Activated CD4-positive, alpha-beta T cell treated with anti-CD3 and anti-CD28 coated beads, Interleukin-2, amount 50 U/mL, for 24 hours (primary cell): ENCODE measurements at places on chromosomes 1 and 21.

DNA sequence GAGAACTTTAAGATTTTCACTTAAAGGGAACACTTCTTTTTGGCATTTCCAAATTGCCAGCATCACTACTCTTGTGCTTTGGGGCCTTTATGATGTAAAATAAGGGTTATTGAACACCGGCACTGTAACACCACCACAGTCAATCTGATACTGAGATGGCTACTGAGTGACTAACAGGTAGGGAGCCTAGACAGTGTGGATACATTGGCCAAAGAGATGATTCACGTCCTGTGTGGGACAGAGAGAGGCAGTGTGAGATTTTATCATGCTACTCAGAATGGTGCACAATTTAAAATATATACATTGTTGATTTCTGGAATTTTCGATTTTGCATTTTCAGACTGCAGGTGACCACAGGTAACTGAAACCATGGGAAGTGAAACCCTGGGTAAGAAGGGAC is 261.6 kb downstream of the SPATA17 start:
- no peak for DNase-seq

DNA sequence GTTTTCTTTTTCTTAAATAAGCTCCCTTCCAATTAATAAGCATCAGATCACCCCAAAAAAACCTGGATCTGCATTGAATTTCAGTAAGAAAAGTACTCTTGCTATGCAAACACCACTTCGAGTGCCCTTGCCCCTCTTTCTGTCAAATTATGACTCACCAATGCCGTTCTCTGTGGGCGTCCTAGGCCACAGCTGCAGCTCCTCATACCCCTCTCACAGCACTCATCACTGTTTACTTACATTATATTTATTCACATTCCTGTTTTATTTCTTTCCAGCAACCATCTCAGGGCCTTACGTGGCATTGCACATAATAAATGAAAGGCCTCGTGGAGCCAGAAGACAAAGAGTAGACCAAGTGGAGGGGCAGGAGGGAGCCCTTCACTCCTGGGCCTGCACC is 99.1 kb upstream of the CTTNBP2NL start:
- DNase-seq: no peak

GRCh38 chr21:31497914-31498313 is 153.9 kb upstream of the TIAM1 start:
- no peak for DNase-seq

GRCh38 chr1:212479188-212479587 is 46.5 kb downstream of the NENF start:
- no peak for DNase-seq

DNA sequence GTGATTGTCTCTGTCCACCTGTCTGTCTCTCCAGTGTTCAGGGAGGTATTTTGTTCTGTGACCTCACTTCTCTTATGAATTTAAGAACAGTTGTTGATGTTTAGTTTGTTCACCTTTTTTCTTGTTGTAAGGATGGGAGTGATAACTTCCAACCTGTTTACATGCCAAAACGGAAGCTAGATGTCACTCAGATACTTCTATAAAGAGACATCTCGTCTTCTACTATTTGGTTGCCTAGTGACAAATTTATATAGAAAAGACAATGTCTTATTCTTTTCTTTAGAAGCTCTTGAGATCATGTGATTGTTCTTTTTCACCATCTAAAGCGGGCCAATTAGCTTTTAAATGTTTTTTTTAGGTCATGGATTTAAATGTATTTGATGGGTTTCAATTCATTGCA is 33.8 kb downstream of the PRSS38 start:
- no peak for DNase-seq

DNA sequence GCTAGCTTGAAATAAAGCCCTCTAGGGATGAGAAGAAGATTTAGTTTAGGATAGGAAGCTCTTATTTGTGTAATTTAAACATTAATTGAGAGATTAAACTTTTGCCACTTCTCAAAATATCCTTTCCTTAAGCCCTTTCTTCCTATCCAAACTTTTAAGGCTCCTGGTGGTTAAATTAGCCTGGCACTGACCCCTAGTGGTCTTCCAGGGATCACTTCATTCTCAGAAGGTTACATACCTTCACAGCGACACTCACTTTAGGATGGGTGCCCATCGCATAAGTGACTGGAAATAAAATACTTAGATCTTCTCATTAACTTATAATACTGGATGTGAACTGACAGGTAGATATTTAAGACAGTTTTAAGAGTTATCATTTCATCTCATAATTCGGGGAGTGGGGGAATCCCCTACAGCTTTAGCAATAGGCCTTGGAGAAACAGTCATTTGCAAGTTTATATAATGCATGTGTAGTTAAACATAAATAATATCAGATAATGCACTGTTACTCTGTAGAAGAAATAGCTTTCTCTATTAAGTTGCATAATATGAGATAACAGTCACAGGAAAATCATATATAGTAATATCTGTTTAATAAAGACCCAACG is 7.4 kb downstream of the LHX9 start:
- no peak for DNase-seq

GRCh38 chr1:223019256-223019655 is 123.8 kb downstream of the TLR5 start:
- no peak for DNase-seq

- DNase-seq: no peak
Observed at GRCh38 chr1:35386959-35387358, 118.5 kb downstream of the ZMYM4 start.

DNA sequence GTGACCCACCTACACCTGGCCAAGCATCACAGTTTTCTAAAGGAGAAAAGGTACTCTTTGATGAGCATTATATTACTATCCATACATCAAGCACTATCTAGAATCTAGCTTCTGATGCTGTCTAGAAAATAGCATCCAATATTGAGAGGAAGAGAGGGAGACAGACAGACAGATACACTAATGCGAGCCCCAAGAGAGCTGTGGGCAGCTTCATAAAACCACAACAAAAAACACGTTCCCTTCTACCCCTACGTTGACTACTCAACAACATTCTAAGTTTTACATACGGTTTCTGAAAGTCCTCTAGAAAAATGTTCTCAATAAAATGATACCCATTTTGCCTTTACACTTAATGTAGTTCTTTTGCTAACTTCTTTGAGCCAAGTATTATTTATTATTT is 221.8 kb downstream of the SLC45A1 start:
- DNase-seq: no peak

- no peak for DNase-seq
Observed at GRCh38 chr1:55060133-55060999, 21.0 kb downstream of the PCSK9 start.

DNA sequence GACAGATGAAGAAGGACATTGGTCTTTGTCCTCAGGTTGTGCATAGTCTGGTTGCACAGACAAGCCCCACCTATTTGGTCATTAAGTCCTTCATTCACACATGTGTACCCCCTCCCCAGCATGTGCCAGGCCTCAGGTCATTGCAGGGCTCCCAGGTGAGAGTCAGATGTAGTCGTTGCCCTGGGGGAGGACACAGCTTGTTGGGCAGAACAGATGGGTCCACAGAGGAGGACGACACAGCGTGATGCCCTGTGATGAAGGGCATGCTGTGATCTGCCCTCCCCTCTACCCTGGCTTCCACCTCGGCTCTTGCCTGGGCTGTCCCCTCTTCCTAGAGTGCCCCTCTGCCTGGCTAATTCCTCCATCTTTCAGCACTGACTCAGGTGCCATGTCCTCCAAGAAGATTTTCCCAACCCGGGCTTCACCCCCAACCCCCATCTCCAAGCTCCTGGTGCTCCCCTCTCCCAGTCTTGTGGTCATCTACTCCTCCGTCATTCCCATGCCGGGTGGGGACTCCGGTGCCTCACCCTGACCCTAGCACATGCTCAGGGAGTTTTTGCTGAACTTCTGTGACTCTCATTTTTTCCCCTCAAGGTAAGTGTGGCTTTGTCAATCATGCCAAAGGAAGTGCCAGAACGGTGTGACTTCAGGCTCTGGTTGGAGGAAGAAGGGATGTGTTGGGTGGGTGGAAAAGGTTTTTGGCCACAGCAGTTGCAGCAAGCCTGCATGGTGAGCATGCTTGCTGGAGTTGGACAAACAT is 220.5 kb downstream of the FOXD2 start:
- DNase-seq: no peak

DNA sequence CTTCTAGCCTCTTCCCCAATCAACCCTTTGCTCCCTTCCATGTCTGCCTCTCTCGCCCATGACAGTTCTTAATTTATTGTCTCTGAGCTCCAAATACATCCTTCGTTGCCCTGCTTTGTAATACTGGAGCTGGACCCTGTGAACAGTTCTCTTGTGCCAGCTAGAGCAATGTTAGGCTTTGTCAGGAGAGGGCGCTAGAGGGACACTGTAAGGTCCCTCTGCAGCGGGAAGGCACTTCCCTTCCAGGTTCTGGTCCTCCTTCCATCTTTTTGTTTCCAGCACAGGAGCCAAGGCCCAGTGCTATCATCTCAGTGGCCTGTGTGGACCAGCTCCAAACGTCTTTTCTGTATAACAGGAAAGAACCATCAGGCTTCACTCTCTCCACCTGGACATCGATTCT is 95.9 kb downstream of the PTPRU start:
- DNase-seq: no peak

GRCh38 chr1:44371206-44371605 is 16.1 kb upstream of the ERI3 start:
- DNase-seq: no peak

GRCh38 chr1:81437649-81438048 is 363.1 kb upstream of the ADGRL2 start:
- DNase-seq: no peak

GRCh38 chr1:155940482-155940992 is 901 bp upstream of the RXFP4 start:
- DNase-seq: no peak

GRCh38 chr1:227541796-227542152 is 21.6 kb upstream of the ZNF678 start:
- no peak for DNase-seq

GRCh38 chr21:46618738-46619379 is 14.0 kb upstream of the S100B start:
- no peak for DNase-seq

DNA sequence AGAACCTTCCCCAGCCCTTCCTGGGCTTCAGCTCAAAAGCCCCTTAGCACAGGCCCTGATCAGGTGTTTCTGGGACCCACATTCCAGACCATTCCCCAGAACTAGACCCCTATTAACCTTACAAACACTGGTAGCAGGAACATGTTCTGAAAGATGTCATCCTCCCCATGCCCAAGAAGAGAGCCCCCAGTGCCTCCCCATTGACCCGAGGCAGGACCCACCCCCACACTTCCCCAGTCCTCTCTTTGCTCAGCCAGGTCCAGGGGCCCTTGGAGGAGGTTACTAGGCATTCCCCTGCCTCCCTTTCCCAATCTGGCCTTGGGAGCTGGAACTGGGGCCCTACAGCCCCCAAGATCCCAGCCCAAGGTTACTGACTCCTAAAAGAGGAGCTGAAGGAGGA is 38.9 kb upstream of the HMGB4 start:
- no peak for DNase-seq

DNA sequence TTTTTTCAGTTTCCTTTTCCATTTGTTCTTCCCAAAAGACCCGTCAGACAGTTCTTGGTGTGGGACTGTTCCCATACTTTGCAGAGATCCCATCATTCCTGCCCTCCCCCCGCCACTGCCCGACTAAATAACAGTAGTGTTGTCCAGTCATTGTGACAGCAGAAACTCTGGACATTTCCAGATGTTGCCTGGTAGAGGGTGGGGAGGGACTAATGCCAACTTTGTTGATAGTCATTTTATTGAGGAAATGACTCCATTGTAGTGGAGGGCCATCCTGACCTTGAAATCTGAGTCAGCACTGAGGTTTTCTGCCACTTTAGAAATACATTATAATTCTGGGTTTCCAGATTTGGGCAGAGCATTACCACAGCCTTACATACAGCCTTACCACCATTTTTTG is 85.4 kb downstream of the CEP350 start:
- DNase-seq: no peak

DNA sequence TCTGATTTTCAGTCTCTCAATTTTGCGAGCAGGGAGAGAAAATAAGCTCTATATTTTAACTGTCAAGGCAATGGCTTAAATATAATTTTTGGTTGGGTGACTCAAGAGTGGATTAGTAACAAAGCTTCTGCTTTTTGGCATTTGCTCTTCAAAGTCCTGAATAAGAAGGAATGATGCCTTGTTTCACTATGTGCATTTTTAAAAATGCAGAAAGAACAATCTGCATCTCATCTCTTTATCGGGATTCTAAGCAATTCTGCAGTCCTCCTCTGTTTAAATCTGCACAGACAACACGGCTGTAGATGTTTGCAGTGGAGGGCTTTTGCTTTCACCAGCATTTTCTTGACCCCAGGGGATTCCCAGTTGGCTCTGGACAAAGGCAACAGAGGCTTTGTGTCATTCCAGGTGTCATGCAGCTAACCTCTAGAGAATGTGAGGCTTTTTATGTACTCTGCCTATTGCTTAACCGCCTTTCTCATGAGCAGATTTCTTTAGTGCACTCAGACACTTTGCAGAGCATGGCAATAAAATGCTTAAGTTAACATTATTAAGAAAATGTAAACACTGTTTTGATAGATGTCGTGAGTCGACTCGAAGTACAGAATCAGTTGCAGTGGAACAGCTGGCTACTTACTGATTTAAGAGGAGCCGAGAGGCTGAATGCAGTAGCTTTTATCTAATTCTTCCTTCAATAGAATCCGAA is 783.2 kb upstream of the NEGR1 start:
- no peak for DNase-seq

GRCh38 chr1:209042413-209042812 is 541.1 kb upstream of the CAMK1G start:
- no peak for DNase-seq

GRCh38 chr1:185934476-185935189 is 200.4 kb downstream of the HMCN1 start:
- DNase-seq: no peak

DNA sequence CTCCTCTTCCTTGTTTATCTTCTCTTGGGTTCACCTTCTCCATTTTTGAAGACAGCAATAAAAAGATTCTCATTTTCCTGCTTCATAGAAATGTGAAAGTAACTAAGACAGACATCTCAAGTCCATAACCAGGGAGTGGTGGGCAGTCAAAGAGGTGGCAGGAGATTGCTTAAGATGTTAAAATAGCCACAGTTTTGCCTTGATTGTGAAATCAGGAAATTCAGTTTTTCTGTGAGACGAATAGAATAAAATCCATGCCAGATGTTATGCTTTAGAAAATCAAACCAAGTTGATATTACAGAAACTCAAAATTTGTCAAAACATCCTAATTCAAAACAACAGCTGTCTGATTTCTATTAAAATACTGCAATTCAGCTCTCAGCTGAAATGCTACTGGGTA is 57.2 kb downstream of the TNN start:
- no peak for DNase-seq

- DNase-seq: no peak
Observed at GRCh38 chr1:10299151-10299550, 88.8 kb downstream of the KIF1B start.

DNA sequence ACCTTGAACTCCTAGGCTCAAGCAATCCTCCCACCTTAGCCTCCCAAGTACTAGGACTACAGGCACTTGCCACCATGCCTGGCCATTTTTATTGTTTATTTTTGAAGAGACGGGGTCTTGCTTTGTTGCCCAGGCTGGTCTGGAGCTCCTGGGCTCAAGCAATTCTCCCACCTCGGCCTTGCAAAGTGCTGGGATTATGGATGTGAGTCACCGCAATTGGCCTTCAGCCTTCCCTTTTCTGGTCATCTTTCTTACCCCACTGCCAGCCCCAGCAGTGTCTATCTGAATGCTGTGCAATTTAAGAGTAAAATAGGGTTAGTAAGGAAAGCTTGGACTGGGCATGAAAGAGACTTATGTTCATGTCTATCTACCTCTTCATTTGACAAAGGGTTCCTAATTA is 6.1 kb upstream of the KLF17 start:
- no peak for DNase-seq

GRCh38 chr1:21594935-21595897 is 73.9 kb downstream of the RAP1GAP start:
- DNase-seq: peak; percentile 34
